ENCODE measurements at places on chromosomes 11 and 22. TPM values are rescaled to one million over a fixed set of nuclear protein-coding genes. Genes with fewer than 3 reads are reported as not detected.

Gene FAM111B
- 15.0 TPM for total RNA-seq

Gene CLMP
- 16.5 TPM for total RNA-seq

Gene PLET1
- not detected for total RNA-seq

Gene SLC22A8
- total RNA-seq, result 0.18 TPM

Gene SUSD2
- 0.54 TPM for total RNA-seq

Gene C11orf87
- 34.8 TPM for total RNA-seq

DNA sequence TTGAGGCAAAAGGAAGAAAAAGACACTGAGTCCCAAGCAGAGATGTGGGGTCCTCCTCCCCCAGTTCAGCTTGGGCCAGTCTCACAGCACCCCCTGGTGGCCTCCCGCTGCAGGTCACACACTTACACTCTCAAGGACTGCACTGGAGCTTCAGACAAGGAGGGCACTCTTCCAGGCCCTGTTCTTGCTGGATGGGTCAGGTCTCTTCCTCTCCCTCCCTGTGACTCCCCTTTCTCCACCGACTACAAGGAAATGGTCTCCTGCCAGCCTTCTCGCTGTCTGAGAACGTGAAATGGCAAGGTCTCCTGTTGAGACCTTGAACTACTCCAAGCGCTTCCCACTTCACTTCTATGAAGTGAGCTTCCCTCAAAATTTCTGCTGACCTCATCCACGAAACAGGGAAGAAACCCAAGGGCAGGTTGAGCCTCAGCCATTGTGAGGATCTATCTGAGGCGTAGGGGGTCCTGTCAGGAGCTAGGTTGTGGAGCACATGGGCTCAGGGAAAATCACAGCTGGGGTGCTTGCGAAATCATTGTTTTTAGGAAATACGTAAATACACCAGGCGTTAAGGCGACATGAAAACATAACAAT lies 11.2 kb upstream of the IGLL1 start:
- peak; percentile 24 for DNase-seq

GRCh38 chr11:115129473-115130289 lies 374.5 kb downstream of the CADM1 start:
- DNase-seq, result no peak

DNA sequence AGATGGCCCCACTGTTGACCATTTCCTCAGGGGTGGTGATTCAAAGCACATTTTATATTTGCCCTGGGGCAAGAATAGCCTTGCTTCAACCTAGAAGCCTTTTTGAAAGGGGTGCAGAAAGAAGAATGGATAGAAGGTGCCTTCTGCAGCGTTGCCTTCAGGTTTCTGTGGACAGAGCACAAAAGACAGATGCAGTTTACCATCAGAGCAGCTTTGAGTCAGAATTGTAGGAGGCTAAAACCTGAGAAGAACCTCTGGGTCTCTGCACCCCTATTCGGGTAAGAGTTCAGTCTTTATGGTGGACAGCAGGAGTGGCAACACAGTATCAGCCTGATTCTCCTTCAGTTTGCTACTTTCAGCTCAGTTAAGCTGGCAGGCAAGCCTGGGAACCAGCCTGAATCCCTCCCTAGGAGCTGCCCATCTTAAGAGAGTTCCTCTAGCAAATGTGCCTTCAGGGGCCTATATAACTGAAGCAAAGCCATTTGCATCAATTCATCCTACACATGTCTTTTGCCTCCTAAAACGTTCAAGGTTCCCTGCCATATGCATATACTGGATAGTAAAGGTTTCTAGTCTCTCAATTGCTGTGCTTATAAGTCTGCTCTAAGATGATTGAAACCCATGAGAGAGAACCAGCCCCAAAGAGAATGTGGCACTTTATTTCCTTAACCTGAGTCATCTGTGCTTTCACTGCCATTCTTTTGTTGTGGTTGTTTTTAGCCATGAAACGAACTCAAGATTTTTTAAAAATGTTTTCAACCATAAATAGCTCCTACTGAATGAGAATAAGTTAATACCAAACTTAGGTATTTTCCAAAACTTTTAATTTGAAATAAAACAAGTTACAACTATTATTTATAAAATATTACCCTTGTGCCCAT lies 123.0 kb downstream of the TRIM44 start:
- no peak for DNase-seq

DNA sequence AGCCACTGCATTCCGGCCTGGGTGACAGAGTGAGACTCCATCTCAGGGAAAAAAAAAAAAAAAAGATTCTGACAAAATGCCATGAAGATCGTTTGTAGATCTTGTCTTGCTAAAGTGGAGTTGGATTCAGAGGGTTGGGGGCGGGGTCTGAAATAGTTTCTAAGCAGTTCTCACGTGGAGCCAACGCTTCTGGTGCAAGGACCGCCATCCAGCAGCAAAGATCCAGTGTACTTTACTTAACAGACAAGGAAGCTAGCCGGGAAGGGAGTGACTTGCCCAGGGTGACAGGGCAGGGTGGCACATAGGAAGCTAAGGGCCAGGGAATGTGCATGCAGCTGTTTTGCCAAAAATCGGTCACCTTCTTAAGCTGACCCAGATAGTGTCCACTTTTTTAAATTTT lies 27.4 kb downstream of the APOL1 start:
- DNase-seq, result no peak

GRCh38 chr11:2348986-2349385 lies 28.1 kb upstream of the CD81 start:
- DNase-seq, result no peak

GRCh38 chr22:37176464-37177061 lies 11.5 kb downstream of the C1QTNF6 start:
- DNase-seq, result no peak
